Spleen (tissue), 13 donors: ENCODE measurements at places on chromosomes 6 and 20. TPM values are rescaled to one million over a fixed set of nuclear protein-coding genes. Genes with fewer than 3 reads are reported as not detected.

- no peak for DNase-seq
These were observed 365.8 kb upstream of the HSF2 start for GRCh38 chr6:122033564-122034181.

GRCh38 chr6:49463612-49463967 lies 420 bp downstream of the CENPQ start:
- no peak for DNase-seq

- no peak for DNase-seq
These were observed 34.0 kb upstream of the FOXO3 start for GRCh38 chr6:108526739-108527174.

DNA sequence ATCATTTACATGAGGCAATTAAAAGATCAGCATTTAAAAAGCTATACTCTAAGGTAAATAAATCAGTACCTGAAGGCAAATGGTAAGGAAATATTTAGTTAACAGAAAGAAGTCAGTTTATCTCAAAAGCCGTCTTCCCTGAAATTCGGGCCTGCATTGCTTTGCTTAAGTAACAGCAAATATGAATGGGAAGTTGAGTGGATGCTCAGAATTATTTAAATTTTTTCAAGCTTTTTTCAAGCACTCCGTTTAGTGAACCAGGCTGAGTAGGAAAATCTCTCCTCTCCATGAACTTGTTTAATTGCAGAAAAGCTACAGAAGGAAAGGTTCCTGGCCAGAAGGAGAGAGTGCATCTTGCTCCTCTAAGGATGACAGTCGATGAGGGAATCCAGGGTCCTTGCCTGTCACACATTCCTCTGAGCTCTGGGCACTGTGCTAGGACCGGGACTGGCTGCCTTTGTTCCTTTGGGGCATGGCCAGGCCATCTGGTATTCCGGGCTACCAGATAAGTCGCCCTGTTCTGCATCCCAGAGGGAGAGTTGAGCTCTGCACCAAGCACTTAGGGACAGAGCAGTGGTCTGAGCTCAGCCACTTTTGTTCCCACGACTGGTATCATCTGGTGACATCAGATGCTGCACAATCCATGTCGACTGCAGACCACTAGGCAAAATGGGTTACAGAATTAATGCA lies 77.6 kb downstream of the RIN2 start:
- no peak for DNase-seq

DNA sequence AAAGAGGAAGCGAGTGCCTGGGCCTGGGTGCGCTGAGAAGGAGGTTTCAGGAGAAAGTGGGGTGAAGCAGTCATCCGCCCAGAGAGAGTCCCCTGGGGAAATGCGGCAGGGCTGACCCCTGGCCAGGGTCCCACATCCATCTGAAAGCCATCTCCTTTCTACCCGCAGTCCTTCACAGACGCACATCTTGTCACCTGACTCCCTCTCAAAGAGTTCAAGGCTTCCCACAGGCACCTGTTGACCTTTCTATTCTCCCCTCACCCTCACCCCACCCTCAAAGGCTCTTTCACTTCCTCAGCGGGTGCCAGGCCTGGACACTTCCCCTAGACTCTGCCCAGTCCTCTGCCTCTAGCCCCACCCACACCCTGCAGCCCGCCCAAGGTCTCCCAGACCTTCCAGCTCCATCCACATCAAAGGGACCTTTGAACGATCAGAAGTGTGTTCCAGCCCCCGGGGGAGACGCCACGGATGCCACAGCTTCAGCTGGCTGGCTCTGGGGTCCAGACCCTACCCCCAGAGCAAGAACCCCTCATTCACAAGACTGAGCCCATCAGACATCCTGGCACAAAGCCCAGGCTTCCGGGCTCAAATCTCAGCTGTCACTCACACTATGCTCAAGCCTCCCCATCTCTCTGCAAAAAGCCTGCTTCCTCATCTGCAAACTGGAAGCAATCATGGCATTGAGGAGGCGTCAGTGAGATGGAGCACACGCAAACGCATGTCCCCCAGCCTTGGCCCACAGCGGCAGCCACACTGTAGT lies 2.1 kb downstream of the CTSZ start:
- peak; percentile 94 for DNase-seq

PCSK2 gene
- total RNA-seq = 0.17 TPM

- DNase-seq = no peak
These were observed 386.7 kb downstream of the HACE1 start for GRCh38 chr6:104473021-104473429.

MAS1L gene
- not detected for total RNA-seq

PSORS1C1 gene
- 0.93 TPM for total RNA-seq
